ENCODE measurements at places on chromosomes 11 and 22. TPM values are rescaled to one million over a fixed set of nuclear protein-coding genes. Genes with fewer than 3 reads are reported as not detected.

DNA sequence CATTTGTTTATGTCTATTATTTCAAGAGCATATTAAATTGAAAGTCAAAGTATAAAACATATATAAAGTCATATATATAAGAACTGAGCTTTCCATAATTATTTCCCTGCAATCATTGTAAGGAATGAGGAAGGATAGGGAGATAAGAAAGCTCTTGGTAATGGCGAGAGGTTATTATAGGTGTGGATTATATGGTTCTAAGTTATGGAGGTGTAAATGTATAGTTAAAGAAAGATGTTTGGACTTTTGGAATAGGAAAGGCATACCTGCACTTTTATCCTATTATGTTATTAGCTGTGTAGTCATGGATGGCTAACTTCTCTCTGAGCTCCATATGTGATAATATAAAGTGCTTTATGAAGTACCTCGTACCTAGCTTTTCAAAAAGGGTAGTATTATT lies 127.6 kb downstream of the LUZP2 start:
- H3K4me3 ChIP-seq: no peak overlapping the region
- H3K4me1 ChIP-seq: no peaks in the 10 kb centered on the region
- no peaks in the 10 kb centered on the region for H3K36me3 ChIP-seq
- H3K27me3 ChIP-seq: no peaks in the 10 kb centered on the region
- no peak overlapping the region for H3K27ac ChIP-seq
- DNase-seq: no peak

OR52N2 gene
- total RNA-seq: not detected

PNPLA3 gene
- total RNA-seq: 0.25 TPM

- DNase-seq: no peak
- H3K27me3 ChIP-seq: no peaks in the 10 kb centered on the region
- H3K4me1 ChIP-seq: peaks cover 53% of the 10 kb centered on the region
- no peaks in the 10 kb centered on the region for H3K36me3 ChIP-seq
Observed at GRCh38 chr11:117969160-117969991, 16.8 kb upstream of the IL10RA start.

GRCh38 chr11:8094656-8095055 lies 13.6 kb downstream of the TUB start:
- no peak overlapping the region for H3K4me3 ChIP-seq
- H3K36me3 ChIP-seq: no peaks in the 10 kb centered on the region
- H3K27ac ChIP-seq: no peak overlapping the region
- DNase-seq: no peak
- no peaks in the 10 kb centered on the region for H3K27me3 ChIP-seq

- no peak overlapping the region for H3K4me3 ChIP-seq
- H3K36me3 ChIP-seq: no peaks in the 10 kb centered on the region
- no peak overlapping the region for H3K27ac ChIP-seq
Observed at GRCh38 chr22:46061124-46061500, 84.2 kb upstream of the WNT7B start.

- no peak overlapping the region for H3K27ac ChIP-seq
- no peaks in the 10 kb centered on the region for H3K4me1 ChIP-seq
- no peaks in the 10 kb centered on the region for H3K27me3 ChIP-seq
- peak; percentile 33 for DNase-seq
- H3K36me3 ChIP-seq: no peaks in the 10 kb centered on the region
- no peak overlapping the region for H3K4me3 ChIP-seq
Observed at GRCh38 chr11:73236854-73237253, 18.8 kb downstream of the P2RY2 start.

BCL2L13 gene
- 42.1 TPM for total RNA-seq

GRCh38 chr11:68047437-68048290 lies 8.8 kb downstream of the TCIRG1 start:
- no peak overlapping the region for H3K4me3 ChIP-seq
- H3K27ac ChIP-seq: no peak overlapping the region
- DNase-seq: no peak
- no peaks in the 10 kb centered on the region for H3K27me3 ChIP-seq
- no peaks in the 10 kb centered on the region for H3K4me1 ChIP-seq

UBQLNL gene
- total RNA-seq: not detected

CASP1 gene
- total RNA-seq: 20.4 TPM

DNA sequence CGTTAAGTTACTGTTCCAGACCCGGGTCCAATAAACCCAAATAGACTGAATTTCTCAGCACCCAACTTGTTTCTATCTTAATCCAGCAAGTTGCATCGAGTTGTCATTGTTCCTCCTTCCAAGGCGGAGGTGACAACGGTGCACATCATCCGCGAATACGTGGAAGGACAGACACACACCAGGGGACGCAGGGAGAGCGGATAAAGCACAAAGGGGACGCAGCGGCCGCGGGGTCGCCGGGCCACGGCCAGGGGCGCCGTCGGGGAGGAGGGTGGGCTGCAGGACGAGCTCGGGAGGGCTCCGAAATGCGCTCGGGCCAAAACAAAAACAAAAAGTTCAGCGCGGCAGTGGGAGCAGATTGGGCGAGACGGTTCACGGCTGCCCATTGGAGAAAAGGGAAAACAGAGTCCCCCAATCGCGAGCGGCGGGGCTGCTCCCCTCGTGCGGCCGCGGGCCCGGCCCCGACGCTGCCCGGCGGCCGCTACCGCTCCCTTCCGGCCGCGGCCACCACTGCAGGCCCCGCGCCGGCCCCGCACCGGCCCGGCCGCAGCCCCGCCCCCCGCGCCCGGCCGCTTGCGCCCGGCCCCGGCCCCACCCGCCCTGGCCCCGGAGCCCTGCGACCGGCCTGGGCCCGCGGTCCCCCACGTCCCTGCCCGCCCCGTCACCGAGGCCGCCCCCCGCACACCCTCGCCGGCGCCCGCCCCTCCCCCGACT lies 518 bp downstream of the KMT5B start:
- peaks cover 41% of the 10 kb centered on the region for H3K4me1 ChIP-seq
- H3K27me3 ChIP-seq: peaks cover 11% of the 10 kb centered on the region
- DNase-seq: peak; percentile 74
- H3K27ac ChIP-seq: peak overlapping the region; percentile 95
- peak overlapping the region; percentile 91 for H3K4me3 ChIP-seq

DNA sequence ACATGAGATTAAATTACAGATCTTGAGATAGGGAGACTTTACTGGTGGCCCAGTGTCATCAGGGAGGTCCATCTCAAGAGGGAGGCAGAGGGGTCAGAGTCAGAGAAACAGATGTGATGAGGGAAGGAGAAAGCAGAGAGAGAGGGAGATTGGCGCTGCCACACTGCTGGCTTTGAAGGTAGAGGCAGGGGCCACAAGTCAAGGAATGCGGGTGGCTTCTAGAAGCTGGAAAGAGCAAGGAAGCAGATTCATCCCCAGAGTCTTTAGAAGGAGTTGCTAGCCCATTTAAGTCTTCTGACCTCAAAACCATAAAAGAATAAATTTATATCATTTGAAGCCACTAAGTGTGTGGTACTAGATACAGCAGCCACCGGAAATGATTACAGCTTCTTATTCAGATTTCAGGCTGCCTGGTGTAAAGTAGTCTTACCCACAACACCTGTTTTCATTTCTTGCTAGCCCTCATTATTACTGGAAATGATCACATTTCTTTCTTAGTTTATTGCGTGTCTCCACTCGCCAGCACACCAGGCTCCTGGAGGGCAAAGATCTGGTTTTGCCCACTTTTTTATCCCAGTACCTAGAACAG lies 12.6 kb upstream of the SERPINH1 start:
- DNase-seq: no peak
- no peak overlapping the region for H3K4me3 ChIP-seq
- peaks cover 6% of the 10 kb centered on the region for H3K4me1 ChIP-seq

DNA sequence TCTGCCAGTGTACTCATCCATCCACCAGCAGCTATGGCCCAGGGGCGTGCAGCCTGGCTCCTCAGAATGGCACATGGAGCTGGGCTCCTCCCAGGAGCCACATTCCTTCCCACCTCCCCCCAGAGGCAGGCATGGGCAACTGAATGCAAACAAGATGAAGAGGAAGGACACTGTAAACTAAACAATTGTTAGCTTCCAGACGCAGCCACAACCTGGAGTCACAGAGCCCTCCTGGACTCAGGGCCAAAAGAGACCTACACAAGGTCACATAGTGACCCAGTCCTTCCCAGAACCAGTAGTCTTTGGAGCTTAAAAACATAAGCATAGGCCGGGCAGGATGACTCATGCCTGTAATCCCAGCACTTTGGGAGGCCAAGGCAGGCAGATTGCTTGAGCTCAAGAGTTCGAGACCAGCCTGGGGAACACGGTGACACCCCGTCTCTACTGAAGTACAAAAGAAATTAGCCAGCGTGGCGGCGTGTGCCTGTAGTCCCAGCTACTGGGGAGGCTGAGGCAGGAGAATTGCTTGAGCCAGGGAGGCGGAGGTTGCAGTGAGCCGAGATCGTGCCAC lies 30.7 kb upstream of the CLDN5 start:
- H3K4me3 ChIP-seq: no peak overlapping the region
- no peaks in the 10 kb centered on the region for H3K4me1 ChIP-seq

DNA sequence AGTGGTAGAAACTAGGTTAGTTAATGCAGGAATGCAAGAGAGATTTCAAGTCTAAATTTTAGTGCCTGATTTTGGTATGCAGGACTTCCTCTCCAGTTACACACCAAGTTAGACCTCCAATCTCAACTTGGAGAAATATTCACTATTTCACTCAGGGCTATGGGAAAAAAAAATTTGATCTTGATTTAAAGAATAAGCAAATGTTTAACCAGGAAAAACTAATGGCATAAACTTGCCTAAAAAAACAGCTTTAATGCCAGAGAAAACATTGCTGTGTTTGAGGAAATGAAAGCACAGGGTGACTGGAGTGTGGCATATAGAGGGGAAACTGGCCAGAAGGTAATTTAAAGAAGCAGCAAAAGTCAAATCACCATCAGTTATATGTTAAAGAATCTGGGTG lies 575.4 kb upstream of the LRRC4C start:
- H3K27ac ChIP-seq: no peak overlapping the region
- H3K27me3 ChIP-seq: no peaks in the 10 kb centered on the region
- no peak for DNase-seq
- H3K4me1 ChIP-seq: no peaks in the 10 kb centered on the region
- no peak overlapping the region for H3K4me3 ChIP-seq

DNA sequence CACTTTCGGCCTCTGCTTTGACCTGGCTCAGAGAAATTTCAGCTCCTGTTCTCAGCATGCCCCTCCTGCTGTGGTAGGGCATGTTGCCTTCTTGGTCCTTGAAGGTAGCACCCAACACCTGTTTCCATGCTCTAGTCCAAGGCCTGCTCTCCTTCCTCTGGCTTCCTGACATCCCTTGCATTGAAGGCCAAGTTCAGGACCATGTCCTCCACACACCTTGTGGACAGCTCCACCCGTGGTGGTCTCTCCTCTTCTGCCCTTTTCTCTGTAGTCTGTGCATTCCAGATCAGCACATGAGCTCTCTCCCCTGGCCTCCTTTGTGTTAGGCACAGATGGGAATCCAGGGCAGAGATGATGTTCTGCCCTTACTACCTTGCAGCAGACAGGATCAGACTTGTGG lies 225.3 kb downstream of the ADAMTS15 start:
- H3K36me3 ChIP-seq: peaks cover under 1% of the 10 kb centered on the region
- H3K4me3 ChIP-seq: no peak overlapping the region
- no peak overlapping the region for H3K27ac ChIP-seq
- DNase-seq: no peak
- H3K4me1 ChIP-seq: no peaks in the 10 kb centered on the region

Measured in activated T-cell treated with anti-CD3 and anti-CD28 coated beads, Interleukin-2, amount 50 U/mL, for 72 hours (primary cell).